Activated naive CD4-positive, alpha-beta T cell treated with anti-CD3 and anti-CD28 coated beads, Interleukin-2, amount 50 U/mL, for 72 hours (primary cell): ENCODE measurements at places on chromosomes 12 and 14.
A peak's percentile ranks its signal among the peaks of the same experiment; 100 is the strongest.

- DNase-seq = peak; percentile 74
Measured at GRCh38 chr14:23071244-23071920, 14.1 kb upstream of the CDH24 start.

- no peak for DNase-seq
Measured at GRCh38 chr12:18992336-18992735, 137.2 kb upstream of the PLEKHA5 start.

- DNase-seq = no peak
Measured at GRCh38 chr12:56947633-56948456, 9.6 kb downstream of the RDH16 start.

DNA sequence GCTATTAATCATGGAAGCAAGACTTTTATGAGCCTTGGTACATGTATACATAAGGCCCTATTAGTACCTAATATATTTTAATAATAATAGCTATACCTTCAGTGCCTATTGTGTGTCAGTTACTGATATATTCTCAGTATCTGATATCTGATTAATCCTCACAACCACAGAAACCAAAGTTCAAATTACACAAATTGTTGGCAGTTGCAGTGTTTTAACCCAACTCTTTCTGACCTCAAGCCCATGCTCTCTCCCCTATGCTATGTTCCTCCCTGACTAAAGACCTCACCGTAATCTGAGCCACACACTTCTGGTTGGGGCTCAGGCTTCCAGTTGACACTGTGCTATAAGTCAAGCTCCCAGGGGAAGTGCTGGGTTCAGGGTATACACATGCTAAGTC lies 214.4 kb downstream of the SPTSSA start:
- no peak for DNase-seq

DNA sequence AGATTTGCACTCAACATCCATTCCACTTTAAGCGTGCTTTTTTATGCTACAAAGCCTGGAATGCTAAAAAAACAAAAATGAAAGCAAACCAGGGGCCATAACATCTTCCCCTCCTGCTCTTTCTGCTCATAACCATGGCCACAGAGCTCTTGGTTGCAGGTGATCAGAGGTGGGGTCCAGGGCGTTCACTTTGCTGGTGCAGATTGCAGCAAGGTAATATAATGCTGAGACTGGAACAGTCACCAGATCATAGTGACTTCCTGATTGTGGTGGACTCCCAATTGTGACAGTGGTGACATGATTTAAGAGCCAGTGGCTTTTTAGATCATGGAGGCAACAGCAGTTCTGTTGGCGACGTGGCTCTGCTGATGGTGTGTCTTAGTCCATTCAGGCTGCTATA lies 115.0 kb upstream of the CPM start:
- DNase-seq = no peak

DNA sequence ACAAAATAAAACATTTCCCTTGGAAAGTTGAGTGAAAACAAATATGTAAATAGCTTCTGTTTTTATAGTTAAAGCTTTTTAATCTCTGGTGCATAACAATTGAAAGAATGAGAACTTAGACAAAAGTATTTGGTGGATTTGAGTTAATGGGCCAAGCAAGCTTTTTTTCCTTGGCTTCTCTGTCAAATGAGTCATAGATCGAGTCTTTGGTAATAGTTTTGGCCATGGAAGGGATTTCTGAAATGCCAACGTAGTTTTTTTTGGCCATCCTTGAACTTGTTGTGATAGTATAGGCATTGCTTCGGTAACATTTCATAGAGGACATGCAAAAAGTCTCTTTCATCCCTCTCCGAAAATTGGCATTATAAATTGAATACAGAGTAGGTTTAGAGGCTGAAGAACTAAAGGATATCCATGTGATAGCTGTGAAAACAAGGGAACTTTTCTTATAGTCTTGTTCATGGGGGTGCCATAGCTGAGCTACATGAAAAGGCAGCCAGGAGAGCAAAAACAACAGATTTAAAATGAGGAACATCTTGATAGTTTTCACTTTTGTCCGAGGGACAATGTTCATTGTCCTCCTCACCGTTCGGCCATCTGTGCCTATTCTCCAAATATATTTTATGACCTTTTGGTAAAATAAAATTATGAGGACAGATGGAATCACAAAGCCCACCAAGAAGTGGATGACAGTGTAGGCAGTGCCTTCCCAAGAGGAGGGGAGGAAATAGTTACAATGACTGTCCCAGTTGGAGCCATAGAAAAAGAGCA lies 34.7 kb downstream of the GPR19 start:
- no peak for DNase-seq

DNA sequence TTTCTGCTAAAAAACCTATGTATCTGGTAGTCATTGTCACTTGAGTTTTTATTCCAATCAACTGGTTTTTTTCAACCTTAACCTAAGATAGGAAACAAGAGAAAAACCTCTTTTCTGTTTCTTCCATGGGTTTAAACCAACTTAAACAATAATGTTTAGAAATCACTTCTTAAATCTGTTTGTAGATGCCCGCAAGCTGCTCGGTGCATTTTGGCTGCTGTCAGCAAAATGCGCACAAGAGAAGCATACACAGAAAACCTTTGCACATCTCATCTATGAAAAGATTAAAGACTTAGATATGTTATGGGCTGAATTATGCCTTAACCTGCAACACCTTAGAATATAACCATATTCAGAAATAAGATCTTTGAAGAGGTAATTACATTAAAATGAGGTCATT lies 299.8 kb downstream of the ITPR2 start:
- DNase-seq = no peak

GRCh38 chr14:67253076-67253635 lies 11.9 kb downstream of the PALS1 start:
- DNase-seq = no peak

- DNase-seq = no peak
Measured at GRCh38 chr12:48794870-48795269, 6.0 kb upstream of the ADCY6 start.

GRCh38 chr12:31324845-31325523 lies 966 bp downstream of the SINHCAF start:
- DNase-seq = peak; percentile 45

DNA sequence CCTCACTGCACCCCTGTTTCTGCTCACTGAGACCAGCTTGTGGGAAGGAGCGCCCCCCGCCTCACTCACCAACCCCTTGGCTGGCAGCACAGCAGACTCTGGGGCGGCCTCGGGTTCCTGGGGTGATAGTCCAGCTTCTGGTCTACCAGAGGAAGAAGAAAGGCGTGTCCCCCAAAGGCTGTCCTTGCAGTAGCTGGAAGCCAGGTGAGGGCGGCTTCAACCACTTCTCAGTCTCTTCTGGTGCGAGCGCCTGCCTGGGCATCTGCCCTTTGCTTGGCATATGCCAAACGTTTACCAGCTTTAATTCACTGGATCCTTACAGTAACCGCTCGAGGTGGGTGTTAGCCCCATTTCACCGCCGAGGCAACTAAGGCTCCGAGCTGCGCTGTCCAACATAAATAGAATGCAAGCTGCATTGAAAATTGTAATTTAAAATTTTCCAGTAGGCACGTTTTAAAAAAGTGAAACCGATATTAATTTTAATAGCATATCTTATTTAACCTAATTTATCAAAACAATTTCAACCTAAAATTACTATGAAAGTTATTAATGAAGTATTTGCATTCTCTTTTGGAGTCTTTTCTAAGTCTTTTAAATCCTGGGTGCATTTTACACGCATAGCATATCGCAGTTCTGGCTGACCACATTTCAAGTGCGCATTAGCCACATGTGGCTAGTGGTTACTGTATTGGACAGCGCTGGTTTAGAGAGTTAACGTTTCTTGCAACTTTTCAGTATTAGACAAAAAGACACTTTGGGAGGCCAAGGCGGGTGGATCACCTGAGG lies 872 bp downstream of the FAM177A1 start:
- no peak for DNase-seq

- no peak for DNase-seq
Measured at GRCh38 chr12:1161197-1161596, 170.2 kb downstream of the ERC1 start.

DNA sequence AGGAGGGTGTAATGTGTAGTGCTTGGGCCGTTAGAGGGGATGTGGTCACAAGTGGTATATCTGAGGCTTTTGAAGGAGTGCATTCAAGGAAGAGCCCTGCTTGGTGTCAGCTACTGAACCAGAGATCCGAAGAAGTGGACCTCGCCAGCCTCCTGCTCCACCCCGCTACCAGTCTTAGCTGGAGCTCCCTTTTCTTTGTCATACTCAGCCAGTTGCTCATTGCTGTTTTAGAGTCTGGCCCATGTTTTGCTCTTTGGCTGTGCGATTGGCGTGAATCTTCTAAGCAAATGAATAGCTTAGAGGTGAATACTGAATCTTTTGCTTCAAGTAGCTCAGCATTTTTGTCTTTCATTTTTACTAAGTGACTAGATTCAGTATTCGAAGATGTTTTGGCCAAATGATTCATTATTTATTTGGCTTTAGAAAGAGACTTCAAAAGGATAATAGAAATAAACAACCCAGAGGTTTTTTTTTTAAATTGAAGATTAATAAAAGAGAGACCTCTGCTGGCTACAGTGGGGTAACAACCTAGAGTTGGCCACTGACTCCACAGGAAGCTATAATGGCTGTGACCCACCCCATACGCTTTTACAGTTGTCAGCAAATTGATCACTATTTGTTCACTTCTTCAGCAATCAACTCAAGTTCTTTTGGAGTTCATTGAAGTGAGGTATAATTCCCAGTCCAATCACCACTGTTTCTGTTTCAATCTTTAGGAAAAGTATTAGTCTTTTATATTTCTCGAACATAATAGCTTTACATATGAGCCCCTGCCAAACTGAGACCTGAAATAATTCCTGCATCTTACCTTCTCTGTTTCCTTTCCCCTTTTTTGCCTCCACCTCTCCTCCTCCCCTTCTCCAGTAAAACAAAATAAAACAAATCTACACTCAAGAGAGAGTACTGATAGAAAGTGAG lies 19.9 kb downstream of the CDKN1B start:
- no peak for DNase-seq

- no peak for DNase-seq
Measured at GRCh38 chr12:53465679-53466078, 13.8 kb downstream of the PCBP2 start.

DNA sequence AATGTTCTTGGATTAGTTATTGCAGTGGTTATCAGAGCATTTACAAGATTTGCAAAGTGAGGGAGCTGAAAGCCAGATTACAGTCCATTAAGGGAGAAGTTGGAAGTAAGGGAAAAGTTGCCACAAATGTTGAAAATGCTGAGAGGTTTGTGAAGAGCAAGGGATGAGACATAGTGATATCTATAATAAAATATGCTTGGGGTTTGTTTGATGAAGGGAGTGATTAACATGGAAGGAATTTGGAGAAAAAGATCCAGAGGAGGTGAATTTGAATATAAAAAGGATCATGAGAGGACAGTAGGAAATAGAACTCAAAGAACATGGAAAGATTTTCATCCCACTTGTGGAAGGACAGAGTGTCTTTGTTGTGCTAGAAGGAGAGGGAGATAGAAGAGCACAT lies 19.3 kb upstream of the CCER1 start:
- DNase-seq = no peak

DNA sequence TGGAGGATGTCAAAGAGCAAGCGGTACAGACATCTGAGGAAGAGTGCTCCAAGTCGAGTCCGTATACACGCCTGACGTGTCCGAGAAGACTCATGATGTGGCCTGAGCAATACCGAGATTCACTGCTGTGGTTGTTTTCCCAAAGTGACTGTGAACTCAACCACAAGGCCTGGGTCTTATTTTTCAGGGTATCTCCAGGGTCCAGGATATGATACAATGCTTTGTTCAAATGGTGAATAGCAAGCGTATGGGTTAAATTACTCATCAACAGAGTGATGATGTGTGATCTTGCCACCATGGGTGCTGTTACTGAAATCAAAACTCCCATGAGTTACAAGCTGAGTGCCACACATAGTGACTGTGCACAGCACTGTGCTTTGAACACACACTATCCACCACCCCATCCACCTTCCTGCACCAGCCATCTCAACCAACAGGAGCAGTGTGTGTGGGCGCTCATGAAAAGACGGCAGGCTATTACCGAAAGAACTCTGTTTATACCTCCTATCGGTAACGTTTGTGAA lies 109.6 kb downstream of the BCAT1 start:
- DNase-seq = peak; percentile 70

DNA sequence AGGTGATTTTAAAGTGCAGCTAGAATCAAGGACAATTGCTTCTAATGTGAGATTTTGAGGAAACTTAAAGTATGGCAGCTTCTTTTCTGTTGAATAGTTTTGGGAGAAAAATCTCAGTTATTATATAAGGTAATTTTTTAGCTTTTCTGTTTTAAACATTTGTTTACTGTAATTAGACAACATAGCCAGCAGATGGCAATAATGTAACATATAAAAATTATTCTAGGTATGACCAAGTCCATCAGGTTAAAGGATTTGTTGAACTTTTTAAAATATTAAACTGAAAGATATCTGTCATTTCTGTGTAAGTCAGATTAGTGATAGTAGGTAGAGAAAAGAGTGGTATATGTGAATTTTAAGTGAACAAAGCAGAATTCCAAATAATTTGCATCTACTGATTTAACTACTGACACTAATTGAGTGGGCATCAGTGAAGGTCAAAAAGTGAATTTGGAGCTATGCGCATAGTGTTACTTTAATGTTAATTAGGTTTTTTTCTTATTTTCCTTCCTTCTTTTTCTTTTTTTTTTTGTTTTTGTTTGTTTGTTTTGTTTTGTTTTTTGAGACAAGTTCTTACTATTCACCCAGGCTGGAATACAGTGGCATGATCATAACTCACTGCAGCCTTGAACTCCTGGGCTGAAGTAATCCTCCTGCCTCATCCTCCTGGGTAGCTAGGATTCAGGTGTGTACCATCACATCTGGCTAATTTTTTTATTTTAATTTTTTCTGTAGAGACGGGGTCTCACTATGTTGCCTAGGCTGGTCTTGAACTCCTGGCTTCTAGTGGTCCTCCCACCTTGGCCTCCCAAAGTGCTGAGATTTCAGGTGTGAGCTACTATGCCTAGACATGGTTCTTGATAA lies 18.6 kb downstream of the PRORP start:
- no peak for DNase-seq

DNA sequence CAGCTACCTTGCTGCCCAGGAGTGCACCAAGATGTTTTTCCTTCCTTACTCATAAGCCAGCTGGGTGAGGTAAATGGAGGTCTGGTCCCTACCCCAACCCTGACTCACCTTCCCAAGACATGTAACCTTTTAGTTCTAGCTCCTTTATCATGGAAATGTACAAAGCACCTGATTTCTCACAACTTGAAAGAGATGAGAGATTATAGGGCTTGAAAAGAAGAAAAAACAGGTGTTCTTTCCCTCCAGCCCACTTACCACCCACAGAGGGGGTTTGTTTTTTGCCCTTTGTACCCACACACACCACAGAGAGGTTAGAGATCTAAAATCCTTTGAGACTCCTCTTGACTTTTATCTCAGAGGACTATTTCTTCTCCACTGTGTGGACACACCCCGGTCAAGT lies 21.1 kb downstream of the PLXNC1 start:
- DNase-seq = no peak
